CD4-positive, alpha-beta T cell treated with Interleukin-10 for 1 hour (primary cell): ENCODE measurements at places on chromosomes 6 and 20.

DNA sequence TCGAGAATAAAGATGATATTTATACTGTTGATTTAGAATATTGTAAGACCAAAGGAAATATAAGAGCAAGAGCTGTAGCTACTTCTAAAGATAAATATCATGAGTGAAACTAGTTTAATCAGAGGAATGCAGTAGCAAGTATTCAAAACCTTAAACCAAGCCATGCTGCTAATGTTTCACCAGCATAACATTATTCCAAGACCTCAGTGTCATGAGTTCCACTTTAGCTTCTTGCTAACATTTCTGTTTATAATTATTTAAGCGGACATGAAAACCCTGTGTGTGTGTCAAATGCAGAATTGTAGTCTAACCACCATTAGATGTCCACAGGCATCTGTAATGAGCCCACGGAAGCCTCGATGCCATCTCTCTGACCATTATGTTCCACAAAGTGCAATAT lies 752.6 kb upstream of the MARCKS start:
- DNase-seq: no peak

DNA sequence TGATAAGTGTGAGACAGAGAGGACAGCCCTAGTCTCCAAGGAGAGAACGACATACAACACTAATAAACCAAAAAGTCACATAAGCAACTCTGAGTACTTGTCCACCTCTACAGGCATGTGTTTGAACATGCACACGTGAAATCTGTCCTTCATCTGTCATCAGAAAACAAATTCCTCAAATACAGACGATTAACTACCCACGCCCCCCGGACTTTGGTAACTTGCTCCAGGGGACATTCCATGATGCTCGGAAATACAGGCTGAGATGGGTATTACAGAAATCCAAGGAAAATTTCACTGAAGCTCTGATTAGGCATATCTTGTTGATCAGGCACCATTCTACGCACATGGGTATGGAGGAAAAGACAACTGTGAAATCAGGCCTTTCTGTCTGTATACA lies 57.8 kb downstream of the LYRM4 start:
- DNase-seq: no peak

GRCh38 chr6:53898026-53898795 lies 103.4 kb downstream of the LRRC1 start:
- no peak for DNase-seq

GRCh38 chr6:162260027-162260426 lies 467.5 kb downstream of the PRKN start:
- DNase-seq: no peak

- no peak for DNase-seq
Observed at GRCh38 chr6:165668951-165669350, 5.9 kb upstream of the PDE10A start.

GRCh38 chr6:137353346-137353745 lies 134.2 kb upstream of the IFNGR1 start:
- peak; percentile 9 for DNase-seq

DNA sequence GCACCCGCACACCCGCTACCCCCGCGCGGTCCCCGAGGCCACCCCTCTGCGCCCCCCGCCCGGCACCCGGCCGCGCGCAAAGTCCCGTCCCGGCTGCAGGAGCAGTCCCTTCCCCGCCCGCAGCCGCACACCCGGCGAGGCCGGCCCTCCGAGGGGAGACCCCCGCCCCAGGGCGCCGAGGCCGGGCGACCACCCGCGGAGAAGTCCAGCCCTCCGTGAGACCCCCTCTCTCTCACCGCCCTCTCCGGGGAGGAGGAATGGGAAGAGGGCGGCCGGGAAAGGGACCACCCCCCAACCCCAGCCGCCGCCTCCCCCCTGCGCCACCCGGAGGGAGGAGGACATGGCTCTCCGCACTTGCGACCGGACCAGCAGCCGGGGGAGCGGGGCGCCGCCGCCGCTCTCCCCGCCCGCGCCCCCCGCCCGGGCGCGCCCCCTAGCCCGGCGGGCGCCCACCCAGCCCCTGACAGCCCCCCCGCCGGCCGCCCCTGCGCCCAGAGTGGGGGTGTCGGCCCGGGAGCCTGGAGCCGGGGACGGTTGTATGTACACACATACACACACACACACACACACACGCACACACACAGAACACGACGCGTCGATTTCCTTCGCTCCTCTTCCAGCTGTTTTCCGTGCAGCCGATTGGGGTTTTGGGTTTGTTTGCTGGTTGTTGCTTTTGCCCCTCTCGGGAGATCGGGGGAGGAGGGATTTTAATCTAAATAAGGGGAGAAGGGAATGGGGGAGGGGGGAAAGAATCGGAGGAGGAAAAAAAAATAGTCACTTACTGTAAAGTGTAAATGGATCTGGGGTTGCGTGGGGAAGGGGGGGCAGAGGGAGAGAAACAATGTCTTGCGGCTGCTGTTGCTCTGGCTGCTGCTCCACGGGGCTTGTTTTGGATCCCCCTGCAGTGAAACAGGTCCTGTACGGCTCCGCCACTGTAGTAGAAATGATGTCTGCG lies at the start of gene ATXN1:
ATXN1 (minus strand) TSS at position 945 of the 955 bp plus-strand sequence.
- DNase-seq: peak; percentile 66

DNA sequence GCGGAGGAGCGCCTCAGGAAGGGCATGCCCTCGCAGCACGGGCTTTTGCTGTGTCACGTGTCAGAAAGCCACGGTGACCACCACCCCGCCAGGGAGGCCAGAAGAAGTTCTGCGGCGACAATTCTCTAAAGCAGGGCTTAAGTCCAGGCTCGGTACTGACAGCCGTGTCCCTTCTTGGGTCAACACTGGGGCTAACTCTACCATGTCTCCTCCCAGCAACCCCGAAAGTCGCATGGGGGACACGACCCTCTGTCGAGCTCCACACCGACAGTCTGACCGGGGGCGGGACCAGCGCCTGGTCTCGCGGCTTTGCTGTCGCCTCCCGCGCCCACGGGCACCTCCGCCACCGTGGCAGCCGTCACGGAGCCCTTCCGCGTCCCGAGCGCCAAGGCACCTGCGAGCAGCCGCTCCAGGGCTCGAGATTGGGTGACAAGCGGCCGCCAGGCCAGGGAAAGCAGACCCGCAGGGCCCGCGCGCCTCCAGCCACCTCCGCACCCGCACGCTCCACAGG lies 534 bp downstream of the NANP start:
- DNase-seq: peak; percentile 32

- no peak for DNase-seq
Observed at GRCh38 chr6:23412770-23413169, 713.2 kb upstream of the NRSN1 start.

DNA sequence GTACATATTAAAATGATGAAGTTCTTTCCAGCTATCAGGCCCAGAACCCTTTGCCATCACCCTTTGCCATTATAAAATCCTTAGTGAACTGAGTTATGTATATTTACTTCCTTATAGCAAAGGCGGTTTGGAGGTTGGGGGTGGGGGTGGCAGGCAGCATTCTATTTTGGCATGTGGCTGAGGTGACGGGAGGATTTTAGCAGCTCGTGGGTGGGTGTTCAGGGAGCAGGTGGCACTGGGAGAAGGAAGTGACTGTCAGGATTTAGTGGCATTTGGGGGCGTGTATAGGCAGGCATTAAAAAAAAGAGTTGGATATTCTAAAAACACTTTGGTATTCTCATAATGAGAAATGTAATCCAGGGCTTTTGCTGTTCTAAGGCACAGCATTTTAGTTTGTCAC lies 150.7 kb downstream of the RIMS1 start:
- no peak for DNase-seq

GRCh38 chr6:43455531-43456428 lies at the start of gene DLK2:
DLK2 (minus strand) TSS chr6:43455548; CDS start chr6:43454825, 723 bp downstream.
- DNase-seq: peak; percentile 49

GRCh38 chr20:4563534-4563933 lies 158.2 kb upstream of the PRND start:
- no peak for DNase-seq

- no peak for DNase-seq
Observed at GRCh38 chr6:83853178-83854000, at the start of gene RIPPLY2. RIPPLY2 (plus strand) TSS chr6:83853360; CDS start chr6:83853417, 57 bp downstream.

- DNase-seq: no peak
Observed at GRCh38 chr6:138795809-138796603, at the start of gene ECT2L. ECT2L (plus strand) TSS chr6:138796087; CDS start chr6:138813275, 17,188 bp downstream.

DNA sequence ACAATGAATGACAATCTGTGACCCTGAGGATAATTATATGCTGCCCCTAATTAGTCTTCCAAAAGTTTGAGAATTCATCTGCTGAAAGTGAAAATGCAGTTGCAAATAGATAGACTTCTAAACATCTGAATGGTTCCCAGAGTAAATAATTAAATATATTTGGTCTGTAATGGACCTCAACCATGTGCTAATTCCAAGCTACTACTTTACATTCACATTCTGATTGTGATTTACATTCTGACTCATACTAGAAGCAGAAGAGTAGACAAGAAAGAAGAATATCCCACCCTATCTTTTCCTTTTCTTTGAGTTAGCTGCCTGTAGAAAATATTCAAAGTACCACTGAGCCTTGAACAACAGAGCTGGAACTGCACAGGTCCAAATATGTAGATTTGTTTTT lies 80.8 kb downstream of the PTPRK start:
- DNase-seq: no peak

GRCh38 chr6:4668271-4669179 lies 107.7 kb upstream of the CDYL start:
- no peak for DNase-seq

GRCh38 chr20:24497851-24498250 lies 28.4 kb downstream of the SYNDIG1 start:
- no peak for DNase-seq

GRCh38 chr6:28974505-28974904 lies 30.6 kb downstream of the ZNF311 start:
- no peak for DNase-seq

DNA sequence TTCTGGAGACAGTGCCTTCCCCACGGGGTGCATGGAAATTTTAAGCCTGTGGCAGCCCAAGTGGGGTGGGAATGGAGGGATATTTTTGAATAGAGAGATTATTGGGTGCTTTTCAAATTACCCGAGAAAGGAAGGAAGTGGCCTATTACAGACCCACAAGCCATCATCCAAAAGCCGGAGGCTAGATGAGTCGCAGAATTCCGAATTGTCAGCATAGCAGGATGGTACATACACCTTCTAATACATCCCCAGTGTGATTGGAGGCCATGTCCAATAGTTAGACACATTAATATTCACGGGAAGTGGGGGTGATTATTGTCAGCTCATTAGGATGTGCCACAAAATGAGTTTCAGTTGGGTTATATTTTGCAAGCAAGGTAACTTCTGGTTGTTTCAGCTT lies 133.0 kb downstream of the FIG4 start:
- DNase-seq: no peak

- no peak for DNase-seq
Observed at GRCh38 chr20:51378171-51378928, 164.2 kb downstream of the NFATC2 start.

GRCh38 chr6:55293116-55293515 lies 34.2 kb upstream of the GFRAL start:
- DNase-seq: no peak

DNA sequence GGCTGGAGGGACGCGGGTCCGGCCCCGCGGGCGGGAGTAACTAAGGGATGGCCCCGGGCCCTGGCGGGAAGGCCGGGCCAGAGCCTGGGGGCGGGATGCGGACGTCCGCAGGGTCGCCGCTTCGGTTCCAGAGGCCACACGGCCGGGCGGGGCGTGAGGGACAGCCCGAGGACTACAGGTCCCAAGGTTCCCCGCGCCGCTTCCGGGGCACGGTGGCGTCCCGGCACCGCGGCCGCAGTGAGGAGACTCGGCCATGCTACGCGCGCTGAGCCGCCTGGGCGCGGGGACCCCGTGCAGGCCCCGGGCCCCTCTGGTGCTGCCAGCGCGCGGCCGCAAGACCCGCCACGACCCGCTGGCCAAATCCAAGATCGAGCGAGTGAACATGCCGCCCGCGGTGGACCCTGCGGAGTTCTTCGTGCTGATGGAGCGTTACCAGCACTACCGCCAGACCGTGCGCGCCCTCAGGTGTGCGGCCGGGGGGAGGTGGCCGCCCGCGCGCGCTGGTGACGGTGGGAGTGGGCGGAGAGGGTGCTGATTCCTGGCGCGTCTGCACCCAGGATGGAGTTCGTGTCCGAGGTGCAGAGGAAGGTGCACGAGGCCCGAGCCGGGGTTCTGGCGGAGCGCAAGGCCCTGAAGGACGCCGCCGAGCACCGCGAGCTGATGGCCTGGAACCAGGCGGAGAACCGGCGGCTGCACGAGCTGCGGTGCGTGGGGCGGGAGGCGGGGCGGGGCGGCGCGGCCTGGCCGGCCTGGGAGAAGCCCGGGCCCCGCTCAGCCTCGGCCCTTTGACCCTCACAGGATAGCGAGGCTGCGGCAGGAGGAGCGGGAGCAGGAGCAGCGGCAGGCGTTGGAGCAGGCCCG lies at the start of gene MRPS26:
MRPS26 (plus strand) TSS at position 237 of the 861 bp plus-strand sequence; CDS start at position 254, 17 bp downstream.
- peak; percentile 77 for DNase-seq

DNA sequence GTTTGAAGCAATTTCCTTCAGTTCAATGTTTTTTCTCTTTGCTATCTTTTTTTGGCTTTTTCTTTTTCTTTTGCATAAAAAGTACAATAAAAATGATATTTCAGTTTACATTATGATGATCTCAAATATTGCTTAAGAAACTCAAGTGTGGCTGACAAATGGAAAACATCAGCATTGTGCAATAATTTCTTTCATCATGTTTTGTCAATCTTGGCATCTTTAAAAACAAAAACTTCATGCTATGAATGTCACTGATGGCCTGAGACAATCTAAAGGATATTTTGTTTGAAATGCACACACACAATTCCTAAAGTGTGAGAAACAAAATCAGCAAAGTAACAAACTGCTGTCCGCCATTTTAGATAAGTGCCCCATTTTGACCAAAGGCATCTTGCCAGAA lies 13.9 kb upstream of the MTCL3 start:
- no peak for DNase-seq

DNA sequence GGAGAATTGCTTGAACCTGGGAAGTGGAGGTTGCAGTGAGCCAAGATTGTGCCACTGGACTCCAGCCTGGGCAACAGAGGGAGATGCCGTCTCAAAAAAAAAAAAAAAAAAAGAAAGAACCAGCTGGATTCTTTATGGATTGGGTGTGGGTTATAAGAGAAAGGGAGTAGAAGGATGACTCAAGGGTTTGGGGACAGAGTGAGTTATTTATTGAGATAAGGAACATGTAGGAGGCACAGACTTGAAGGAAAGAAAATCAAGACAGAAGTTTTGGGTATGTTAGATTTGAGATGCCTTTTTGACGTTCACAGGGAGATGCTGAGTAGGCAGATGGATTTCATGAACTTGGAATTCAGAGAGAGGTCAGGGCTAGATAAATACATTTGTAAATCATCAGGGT lies 47.6 kb downstream of the KIZ start:
- DNase-seq: no peak

DNA sequence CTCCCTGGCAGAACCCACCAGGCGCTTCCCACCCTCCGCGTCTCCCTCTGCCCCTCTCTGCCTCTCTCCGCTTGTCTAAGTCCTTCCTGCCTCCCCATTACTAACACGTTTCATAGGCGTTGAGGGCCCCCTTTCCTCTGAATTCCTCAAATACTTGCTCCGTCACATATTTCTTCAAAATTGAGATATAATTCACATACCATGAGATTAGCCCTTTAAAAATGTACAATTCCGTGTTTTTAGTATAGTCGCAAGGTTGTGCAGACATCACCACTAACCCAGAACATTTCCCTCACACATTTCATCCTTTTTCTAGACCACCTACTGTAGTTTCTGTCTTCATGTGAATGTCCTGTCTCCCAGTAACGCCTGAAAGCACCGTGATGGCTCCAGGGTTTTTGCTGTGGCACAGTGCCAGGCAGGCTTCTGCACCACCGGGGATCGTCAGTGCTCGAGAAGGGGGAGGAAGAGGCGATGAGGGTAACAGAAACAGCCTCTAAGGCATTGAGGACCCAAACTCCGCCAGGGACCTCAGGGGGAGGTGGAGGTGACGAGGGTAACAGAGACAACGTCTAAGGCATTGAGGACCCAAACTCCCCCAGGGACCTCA lies 141.9 kb upstream of the SNX9 start:
- DNase-seq: no peak

- DNase-seq: no peak
Observed at GRCh38 chr6:73632346-73632745, 21.4 kb downstream of the SLC17A5 start.
